Stimulated activated CD4-positive, alpha-beta T cell treated with anti-CD3 and anti-CD28 coated beads, Interleukin-12 subunit alpha, Interleukin-12 subunit beta, amount 100 ng/mL, for 4 hours (primary cell): ENCODE measurements at places on chromosomes 11 and 22.

- DNase-seq: peak; percentile 10
Observed at GRCh38 chr22:43060183-43060582, 29.0 kb downstream of the TTLL1 start.

- DNase-seq: no peak
Observed at GRCh38 chr11:133331031-133331430, 201.3 kb downstream of the OPCML start.

GRCh38 chr11:88341522-88342251 lies 4.2 kb upstream of the CTSC start:
- DNase-seq: no peak

- DNase-seq: no peak
Observed at GRCh38 chr11:68164437-68164836, 43.2 kb upstream of the CHKA start.

DNA sequence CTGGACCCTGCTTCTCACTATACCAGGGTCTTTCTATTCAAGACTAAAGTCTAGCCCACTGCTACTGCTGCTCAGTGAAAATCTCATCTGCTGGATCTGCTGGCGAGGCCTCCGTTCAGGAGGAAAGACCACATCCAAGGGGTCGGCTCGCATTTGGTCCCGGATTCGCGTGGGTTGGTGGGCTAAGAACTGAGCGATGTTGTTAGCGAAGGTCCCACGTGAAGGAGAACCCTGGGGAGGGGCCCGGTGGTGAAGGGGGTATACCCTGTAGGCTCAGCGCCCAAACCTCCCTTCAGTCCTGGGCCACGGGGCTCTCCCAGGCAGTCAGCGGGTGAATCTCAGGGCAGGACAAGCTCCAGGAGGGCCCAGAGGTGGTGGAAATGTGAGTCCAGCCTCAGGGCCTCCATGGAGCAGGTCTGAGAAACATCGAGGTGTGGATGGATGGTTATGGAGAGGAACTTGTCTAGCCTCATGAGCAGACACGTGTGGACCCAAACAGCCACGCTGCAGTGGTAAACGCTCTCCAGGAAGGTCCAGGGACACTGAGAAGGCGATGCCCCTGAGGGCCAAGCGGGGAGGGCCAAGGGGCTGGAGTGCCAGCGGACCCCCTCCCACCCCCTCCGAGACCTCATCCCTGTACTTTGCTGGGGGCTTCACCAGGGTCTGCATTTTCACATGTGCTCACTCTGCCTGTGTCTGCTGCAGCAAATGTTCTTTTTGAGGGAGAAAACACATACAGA lies 152.3 kb downstream of the CTTN start:
- DNase-seq: no peak

GRCh38 chr11:45922425-45923082 lies at the start of gene LARGE2:
TSS of gene LARGE2 (plus strand) at chr11:45922656. CDS start at chr11:45922883, 227 bp downstream.
- no peak for DNase-seq

DNA sequence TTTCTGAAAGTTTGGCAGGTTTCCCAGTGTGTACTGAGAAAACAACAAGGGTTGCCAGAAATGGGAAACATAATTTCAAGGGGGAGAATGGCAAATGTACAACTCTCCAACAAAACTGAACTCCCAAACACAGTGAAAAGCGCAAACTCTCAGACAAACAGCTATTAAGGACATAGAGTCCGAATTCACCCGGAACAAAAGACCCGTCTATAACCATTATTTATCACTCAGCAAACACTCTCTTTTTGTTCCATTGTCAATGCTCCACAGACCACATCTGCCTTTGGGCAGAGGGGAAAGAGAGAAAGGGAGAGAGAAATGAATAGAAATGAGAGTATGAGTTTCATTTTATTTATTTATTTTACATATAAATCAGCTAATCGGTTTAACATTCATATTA lies 21.7 kb downstream of the KIRREL3 start:
- DNase-seq: no peak

DNA sequence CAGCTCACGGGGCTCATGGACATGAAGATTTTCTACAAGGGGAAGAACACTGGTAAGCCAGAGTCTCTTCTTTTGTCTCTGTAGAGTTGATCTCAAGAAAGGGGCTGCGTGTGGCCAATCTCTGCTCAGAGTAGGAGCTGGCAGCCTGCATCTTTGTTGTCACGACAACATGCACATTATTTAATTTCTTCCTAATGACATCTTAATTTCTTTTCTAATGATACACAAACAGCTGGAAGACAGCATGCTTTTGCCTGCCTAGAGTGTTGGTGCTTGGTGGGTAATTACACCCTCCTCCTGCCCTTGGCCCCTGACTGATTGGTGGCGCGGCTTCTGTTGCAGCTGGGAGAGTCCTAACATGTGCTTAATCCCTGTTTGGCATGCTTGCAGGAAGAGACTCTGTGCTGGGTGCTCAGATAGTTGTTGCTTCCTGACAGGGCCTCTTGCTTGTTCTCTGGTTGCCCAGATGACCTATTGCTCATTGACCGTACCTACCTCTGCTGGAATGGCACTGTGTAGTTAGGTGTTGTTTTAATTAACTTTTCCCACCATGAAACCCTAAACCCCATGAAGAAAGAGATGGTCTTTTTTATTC lies 106.9 kb upstream of the SORL1-AS1 start:
- no peak for DNase-seq

DNA sequence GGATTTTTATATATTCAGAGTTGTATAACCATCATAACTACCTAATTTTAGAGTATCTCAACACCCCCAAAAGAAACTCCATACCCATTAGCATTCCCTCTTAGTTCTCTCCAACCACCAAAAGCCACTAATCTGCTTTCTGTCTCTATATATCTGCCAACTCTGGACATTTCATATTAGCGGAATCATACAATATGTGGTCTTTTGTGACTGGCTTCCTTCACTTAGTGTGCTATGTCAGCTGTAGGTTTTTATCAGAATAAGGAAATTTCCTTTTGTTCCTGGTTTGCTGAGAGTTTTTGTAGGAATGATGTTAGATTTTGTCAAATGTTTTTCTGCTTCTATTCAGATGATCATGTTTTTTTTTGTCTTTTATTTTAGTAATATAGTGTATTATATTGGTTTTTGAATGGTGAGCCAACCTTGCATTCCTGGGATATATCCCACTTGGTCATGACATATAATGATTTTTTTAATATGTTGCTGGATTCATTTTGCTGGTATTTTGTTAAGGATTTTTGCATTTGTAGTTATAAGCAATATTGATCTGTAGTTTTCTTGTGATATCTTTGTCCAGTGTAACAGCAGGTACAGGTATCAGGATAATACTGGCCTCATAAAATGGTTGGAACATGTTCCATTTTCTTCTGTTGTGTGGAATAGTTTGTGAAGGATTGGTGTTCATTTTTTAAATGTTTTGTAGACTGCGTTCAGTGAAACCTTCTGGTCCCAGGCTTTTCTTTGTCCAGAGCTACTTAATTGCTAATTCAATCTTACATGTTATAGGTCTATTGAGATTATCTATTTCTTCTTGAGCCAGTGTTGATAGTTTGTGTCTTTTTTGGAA lies 16.8 kb downstream of the DGCR8 start:
- no peak for DNase-seq

- DNase-seq: no peak
Observed at GRCh38 chr11:102994105-102994504, 38.6 kb upstream of the MMP13 start.

DNA sequence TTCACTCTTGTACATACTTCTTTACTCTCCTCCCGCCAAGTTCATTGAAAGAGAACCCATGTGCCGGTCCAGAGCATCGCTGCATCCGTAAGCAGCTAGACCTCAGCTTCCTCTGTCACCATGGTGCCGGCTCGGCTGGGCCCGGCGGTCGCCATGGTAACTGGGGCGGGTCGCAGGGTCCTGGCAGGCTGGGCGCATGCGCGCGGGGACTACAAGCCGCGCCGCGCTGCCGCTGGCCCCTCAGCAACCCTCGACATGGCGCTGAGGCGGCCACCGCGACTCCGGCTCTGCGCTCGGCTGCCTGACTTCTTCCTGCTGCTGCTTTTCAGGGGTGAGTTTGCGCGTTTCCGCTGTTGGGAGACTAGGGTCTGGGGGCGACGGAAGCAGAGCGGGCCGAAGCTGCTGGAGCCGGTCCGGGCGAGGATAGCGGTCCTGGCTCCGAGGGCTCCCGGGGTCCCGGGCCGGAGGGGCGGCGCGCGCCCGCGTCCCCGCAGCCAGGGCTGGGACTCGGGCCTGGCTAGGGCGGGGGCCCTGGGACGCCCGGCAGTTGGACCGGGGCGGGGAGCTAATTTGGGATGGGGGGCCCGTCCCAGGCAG lies at the start of gene JAM3:
Gene JAM3 (plus strand): TSS at position 244 of the 597 bp plus-strand sequence. CDS start 12 bp downstream, at position 256.
- peak; percentile 97 for DNase-seq

DNA sequence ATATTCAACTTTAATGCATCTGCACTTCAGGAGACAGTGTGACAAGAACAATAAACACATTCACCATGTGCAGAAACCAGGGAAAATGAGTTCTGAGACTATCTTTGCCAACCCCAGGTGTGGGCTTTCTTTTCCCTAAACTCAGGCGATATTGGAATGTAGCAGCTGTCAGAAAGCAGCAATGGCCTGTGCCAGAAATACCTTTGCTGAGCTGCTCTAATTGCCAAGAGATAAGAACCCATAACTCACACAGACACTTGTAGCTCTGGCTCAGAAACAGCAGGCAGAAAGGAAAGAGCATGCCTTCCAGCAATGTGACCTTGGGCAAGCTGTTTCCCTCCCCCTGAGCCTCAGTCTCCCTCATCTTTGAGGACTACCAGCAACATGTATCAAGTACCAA lies 77.6 kb downstream of the PLEKHA7 start:
- no peak for DNase-seq

GRCh38 chr11:96961931-96962330 lies 572.1 kb downstream of the JRKL start:
- DNase-seq: no peak

GRCh38 chr11:91222830-91223229 lies 1000.0 kb upstream of the CHORDC1 start:
- DNase-seq: no peak

- no peak for DNase-seq
Observed at GRCh38 chr11:32437495-32438345, 2.4 kb upstream of the WT1 start.

GRCh38 chr11:41400819-41401382 lies 58.6 kb downstream of the LRRC4C start:
- DNase-seq: no peak

- no peak for DNase-seq
Observed at GRCh38 chr11:2805388-2806056, 80.1 kb downstream of the CDKN1C start.

DNA sequence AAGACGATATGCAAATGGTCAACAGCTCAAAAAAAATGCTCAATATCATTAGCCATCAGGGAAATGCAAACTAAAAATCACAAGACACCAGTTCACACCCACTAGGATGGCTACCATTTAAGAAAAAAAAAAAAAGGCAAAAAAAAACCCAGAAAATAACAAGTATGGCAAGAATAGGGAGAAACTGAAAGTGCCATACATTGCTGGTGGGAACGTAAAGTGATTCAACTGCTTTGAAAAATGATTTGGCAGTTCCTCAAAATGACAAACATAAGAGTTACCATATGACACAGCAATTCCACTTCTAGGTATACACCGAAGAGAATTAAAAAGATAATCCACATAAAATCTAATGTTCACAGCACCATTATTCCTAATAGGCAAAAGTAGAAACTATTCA lies 47.5 kb downstream of the PICALM start:
- no peak for DNase-seq
